Left cardiac atrium (tissue), 4 donors: ENCODE measurements at places on chromosomes 3 and 15. TPM values are rescaled to one million over a fixed set of nuclear protein-coding genes. Genes with fewer than 3 reads are reported as not detected.

COX17 gene
- total RNA-seq, result 101 TPM

P2RY1 gene
- 4.3 TPM for total RNA-seq

GRCh38 chr3:195577645-195578177 lies 6.0 kb downstream of the APOD start:
- no peak for DNase-seq

- DNase-seq, result no peak
These were observed 34.9 kb downstream of the CHAC1 start for GRCh38 chr15:40988156-40988555.

DNA sequence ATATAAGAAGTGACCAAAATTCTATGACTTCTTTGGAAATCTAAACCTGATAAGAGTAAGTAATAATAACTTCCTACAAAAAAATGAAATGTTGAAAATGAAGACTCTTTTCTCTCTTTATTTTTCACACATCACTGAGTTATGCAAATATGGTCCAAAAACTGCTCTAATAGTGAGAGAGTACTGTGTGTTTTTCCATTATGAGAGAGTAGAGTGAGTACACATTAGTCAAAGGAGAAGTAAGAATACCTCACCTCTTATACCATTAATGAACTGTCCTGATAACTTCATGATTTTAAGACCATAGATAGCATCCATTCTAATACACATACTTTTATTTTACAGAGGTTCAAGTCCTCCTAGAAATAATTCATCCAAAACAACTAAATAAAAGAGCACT lies 1310.2 kb downstream of the SI start:
- no peak for DNase-seq

GRCh38 chr3:106880206-106880605 lies 497.0 kb upstream of the CCDC54 start:
- DNase-seq, result no peak
